ENCODE measurements at places on chromosomes 13 and 19. TPM values are rescaled to one million over a fixed set of nuclear protein-coding genes. Genes with fewer than 3 reads are reported as not detected.

SHD gene
- not detected for total RNA-seq

CCL25 gene
- total RNA-seq: not detected

PNMA8A gene
- total RNA-seq: 13.0 TPM

ATP12A gene
- not detected for total RNA-seq

METTL21C gene
- not detected for total RNA-seq

RAP2A gene
- total RNA-seq: 40.4 TPM

TNNI3 gene
- total RNA-seq: not detected

AMER2 gene
- total RNA-seq: not detected

NFIX gene
- total RNA-seq: 59.8 TPM

LILRB5 gene
- not detected for total RNA-seq

ZNF561 gene
- 43.3 TPM for total RNA-seq

TNFRSF19 gene
- 11.9 TPM for total RNA-seq
